Activated CD4-positive, alpha-beta T cell treated with anti-CD3 and anti-CD28 coated beads, Interleukin-2, Interleukin-4, amounts not matched to agents 100 ng/mL and 50 ng/mL, durations not matched to agents 16 hours and 8 hours (primary cell): ENCODE measurements at places on chromosomes 3 and 15.

DNA sequence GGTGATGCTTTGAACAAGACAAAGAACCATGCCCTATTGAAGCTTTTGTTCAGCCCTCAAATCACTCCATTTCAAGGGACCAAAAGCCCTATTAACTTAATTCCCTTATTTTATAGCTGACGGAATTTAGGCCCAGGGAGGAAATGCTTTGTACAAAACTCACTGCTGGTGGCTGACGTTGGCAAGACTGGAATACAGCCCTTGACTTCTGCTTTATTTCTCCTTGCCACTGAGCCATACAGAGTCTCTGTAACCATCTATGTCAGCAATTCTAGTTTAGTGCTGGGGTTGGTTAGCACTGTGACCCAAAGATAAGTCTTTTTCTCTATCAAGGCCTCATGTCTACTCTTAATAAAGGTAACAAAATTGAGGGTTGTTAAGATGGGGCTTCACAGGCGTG lies 316.1 kb upstream of the TPRG1 start:
- no peak for DNase-seq

GRCh38 chr3:4852780-4853748 lies 126.2 kb upstream of the BHLHE40 start:
- no peak for DNase-seq

DNA sequence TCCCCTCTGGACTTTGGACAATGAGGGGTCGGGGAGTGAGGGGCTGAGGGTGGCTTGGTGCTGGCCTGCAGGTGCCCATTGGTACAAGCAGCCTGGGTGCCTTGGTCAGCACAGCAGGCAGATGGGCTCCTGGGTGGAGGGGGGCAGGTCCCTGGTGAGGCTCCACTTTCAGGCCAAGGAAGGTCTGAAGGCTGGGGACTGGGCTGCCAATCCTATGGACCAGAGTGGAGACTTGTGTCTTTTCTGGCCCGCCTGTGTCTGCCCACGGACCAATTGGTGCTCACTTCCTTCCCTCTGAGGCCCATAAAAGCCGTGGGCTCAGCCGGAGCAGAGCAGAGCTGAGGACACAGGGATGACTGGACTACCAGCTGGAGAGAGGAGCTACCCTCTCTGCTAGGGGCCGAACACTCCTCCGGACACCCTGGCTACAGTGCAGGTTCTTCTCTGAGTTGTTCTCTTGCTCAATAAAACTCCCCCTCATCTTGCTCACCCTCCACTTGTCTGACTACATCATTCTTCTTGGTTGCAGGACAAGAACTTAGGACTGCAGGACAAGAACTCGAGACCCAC lies 31.9 kb upstream of the IREB2 start:
- no peak for DNase-seq

DNA sequence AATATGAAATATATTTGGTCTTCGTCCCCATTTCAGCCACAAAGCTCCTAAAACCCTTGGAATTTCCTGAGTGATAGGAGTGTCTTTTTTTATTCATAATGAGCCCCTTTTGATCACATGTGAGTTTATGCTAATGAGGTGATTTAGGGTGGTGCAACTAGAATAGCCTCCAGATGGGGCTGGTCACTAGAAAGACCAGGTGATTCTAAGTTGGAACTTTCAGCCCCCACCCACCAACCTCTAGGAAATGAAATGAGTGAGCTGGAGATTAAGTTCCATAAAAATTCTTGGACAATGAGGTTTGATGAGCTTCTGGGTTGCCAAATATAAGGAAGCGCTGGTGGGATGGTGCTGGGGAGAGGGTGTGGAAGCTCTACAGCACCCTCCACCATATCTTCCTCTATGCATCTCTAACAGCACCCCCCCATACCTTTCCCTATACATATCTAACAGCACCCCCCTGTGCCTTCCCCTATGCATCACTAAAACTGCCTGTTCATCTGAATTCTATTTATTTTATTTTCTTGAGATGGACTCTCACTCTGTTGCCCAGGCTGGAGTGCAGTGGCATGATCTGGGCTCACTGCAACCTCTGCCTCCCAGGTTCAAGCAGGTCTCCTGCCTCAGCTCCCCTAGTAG lies 2.1 kb upstream of the SMCO1 start:
- no peak for DNase-seq

- DNase-seq: no peak
These were observed 11.6 kb downstream of the EPB42 start for GRCh38 chr15:43209059-43209824.

GRCh38 chr15:66760968-66761725 lies 59.1 kb downstream of the SMAD6 start:
- DNase-seq: no peak
